ENCODE measurements at places on chromosomes 12 and 14. TPM values are rescaled to one million over a fixed set of nuclear protein-coding genes. Genes with fewer than 3 reads are reported as not detected.

The AMN gene
- total RNA-seq: 15.8 TPM

The CD163 gene
- total RNA-seq: 4.2 TPM

The CAPS2 gene
- 7.7 TPM for total RNA-seq

The KDM2B gene
- total RNA-seq: 95.0 TPM

The AP1G2 gene
- 529 TPM for total RNA-seq

The TC2N gene
- total RNA-seq: 298 TPM

The HRK gene
- 0.30 TPM for total RNA-seq

The SPTB gene
- total RNA-seq: not detected

The SLC7A8 gene
- total RNA-seq: 7.2 TPM

All from naive thymus-derived CD8-positive, alpha-beta T cell (primary cell).